ENCODE measurements at places on chromosomes 11 and 22. TPM values are rescaled to one million over a fixed set of nuclear protein-coding genes. Genes with fewer than 3 reads are reported as not detected.

The TIMM8B gene
- 77.2 TPM for total RNA-seq

DNA sequence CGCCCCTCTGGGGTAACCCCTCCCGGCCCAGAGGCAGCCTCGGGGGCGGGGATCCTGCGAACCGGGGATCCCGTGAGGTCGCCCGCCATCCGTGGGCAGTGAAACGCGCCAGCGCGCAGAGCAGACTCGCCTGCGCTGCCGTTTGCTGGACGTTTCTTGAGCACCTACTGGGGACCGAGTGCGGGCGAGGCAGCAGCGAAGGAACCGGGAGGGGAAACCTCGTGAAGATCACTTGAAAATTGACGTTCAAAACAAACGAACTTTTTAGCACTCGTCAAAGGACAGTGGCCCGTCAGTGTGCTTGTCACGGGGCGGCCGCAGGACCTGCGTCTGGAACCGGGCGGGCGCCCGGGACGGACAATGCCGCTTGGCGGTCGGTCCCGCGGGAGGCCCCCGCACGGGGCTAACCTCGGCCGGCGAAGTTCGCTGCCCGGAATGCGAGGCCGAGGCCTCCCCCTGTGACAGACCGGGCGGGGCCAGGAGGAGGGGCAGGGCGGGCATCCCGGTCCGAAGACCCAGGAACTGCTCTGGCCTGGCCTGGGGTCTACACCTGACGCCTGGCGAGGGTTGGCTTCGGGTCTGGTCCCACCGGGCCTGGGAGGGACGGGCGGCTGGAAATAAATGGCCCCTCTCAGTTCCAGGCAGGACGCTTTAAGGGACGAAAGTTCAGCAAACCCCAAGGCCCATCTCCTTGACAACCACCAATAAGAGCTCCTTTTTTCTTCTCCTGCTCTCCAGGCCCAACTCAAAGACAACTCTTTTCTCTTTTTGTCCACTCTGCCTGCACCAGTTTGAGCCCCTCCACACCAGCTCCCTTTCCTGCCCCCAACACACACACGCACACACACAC lies 723 bp upstream of the SCUBE1 start:
- DNase-seq: no peak

DNA sequence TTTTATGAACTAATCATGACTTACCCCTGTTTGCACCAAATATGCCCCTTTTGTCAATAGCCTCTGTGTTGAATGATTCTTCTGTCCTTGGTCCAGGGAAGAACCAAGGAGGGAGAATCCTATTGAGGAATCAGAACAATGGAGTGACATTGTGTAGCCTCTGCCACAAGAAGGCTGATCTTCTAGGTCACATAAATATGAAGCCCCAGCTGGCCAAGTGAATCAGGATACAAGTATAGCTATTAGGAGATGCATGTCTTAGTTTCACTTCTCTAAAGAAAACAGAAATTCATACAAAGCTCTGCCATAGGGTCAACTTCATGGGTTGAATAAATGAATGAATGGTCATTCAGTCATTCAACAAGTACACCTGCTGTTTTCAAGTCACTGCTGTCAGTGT lies 118.2 kb upstream of the BLID start:
- DNase-seq: no peak

- no peak for DNase-seq
These were observed 364.9 kb downstream of the SHANK2 start for GRCh38 chr11:70887542-70887827.

- no peak for DNase-seq
These were observed 43.0 kb downstream of the KREMEN1 start for GRCh38 chr22:29115682-29116288.

DNA sequence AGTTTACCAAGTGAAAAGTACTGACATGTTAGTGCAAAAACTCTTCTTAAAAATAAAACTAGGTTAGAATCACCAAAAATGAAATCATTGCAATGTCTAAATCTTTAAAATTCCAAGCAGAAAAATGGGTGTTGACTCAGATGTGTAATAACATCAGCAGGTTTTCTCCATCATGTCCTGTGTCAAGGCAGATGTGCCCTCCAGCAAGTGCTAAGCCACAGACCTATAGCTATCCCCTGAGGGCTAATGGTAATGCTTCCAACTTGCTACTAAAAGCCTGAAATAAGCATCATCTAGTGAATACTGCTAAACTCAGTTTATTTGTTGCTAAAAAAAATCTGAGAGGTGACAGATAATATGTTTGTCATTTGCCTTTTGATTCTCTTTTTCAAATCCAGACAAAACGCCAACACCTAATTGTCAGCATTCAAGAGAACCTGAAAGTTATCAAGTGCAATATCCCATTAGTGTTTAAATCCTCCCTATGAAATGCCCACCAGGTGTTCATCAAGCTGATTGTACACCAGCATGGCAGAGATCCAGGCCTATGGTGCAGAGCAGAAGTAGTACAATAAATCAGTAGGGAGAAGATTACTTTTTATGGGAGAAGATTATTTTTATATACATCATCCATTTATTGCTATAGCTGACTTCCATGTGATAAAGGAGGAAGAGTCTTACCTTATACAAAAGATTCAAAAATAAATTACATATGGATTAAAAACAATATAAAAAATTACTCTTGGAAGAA lies 55.1 kb upstream of the SYT9 start:
- DNase-seq: no peak

The SAA4 gene
- total RNA-seq: not detected

DNA sequence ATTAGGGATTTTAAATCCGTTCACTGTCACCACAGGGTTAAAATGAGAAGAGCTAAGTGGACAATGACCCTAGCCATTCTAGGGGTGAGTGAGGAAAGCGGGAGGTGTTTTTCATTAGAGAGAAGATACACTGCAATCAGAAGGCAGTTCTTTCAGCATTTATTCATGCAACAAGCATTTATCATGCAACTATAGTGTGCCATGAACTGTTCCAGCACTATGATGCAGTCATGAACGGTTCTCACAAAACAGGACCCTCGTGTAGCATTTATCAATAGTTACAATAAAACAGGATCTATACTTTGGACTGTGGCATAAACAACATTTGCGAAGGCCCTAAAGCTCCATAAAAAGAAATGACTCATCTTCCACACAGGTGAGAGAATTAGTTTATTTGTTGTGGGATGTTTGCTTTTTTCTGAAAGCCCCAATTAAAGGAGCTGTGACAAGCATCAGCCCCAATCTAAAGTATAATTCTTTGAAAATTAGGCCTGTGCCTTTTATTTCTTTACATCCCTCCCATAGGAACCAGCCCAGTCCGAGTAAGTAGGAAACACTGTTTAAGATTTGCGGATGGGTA lies 51.5 kb downstream of the PAMR1 start:
- no peak for DNase-seq

The CRYBA4 gene
- total RNA-seq: not detected

GRCh38 chr11:58497951-58498350 lies 10.0 kb downstream of the OR5B21 start:
- DNase-seq: no peak

DNA sequence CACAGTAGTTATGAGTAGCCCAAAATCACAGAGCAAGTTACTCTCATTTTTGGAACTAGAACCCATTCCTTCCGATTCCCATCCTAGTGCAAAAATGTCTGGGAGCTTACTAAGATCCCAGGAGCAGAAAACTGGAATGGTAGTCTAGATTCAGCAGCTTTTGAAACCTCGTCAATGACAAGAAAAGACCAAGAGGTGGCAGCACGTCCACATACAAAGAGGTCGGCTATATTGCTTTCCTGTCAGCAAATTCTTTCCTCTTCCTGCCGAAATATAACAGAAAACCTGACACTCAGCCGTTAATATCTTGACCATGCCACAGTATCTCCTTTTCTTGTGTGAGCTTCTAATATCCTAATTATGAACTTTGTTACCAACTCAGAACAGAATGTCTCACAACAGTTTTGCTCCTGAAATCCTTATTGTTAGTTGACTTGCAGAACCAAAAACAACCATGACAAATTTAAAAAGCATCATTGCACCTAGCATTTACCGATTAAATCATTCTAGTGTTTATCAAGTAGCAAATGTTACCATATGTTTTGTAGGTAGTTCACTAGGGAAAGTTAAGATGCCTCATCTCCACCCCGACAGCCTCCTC lies 92.8 kb upstream of the OR9G4 start:
- peak; percentile 51 for DNase-seq

The TRIM29 gene
- 0.49 TPM for total RNA-seq

DNA sequence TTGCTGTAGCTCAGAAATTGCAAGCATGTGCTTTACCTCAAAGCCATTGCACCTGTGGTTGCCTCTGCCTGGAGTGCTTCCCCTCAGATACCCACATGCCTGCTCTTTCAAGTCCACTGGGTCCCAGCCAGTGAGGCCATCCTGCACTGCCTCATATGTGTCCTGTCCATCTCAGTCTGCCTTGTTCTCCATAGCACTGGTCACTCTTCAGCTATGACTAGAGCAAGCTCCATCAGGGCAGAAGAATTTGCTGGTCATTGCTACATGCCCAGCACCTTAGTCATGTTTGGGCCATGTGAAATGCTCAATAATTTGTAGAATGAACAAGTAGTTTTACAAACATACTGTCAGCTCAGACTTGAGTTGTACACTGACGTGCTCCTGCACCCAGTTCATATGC lies 64.4 kb upstream of the HORMAD2 start:
- DNase-seq: peak; percentile 76

The PATZ1 gene
- 8.3 TPM for total RNA-seq

- DNase-seq: peak; percentile 46
These were observed 127.5 kb downstream of the SIK3 start for GRCh38 chr11:116970485-116971292.

DNA sequence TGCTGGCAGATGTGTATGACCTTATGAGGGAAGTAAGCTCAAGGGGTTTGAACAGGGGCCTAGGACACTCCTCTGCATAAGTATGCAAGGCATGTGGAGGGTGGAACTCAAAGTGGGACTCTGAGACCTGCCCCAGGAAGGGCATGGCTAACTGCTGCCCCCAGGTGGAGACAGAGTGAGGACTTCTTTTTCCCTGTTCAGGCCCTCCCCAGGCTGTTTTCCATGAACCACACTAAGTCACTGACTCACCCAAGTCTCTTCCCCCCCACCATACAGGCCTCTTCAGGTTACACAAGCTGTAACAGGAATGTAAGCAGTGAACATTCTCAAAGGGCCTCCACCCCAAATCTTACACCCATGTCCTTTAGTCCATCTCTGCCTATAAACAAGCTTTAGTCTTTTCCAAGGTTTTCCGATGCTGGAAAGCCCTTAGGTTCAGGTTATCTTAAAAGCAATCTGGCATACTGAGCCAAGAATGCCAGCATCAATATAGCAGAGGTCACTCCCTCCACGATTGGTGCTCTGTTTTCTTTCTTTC lies 13.1 kb downstream of the EEF1G start:
- DNase-seq: peak; percentile 99

The IFITM1 gene
- total RNA-seq: 1,883 TPM

DNA sequence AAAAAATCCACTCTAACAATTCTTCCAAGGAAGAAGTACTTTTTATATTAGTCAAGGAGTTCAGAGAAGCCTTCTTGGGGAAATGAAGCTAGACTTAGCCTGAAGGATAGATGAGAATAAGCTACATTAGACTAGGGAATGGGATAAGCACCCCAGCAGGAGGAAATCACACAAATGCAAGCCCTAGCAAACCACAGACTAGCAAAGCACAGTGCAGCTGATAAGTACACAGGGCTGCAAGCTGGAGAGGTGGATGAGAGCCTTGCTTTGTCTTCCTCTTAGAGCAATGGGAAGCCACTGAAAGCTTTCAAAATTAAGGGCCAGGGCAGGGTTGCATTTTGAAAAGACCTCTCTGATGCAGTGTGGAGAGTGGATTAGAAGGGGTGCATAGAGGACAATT lies 946.2 kb downstream of the LRRC4C start:
- no peak for DNase-seq

The TSKU gene
- 22.2 TPM for total RNA-seq

DNA sequence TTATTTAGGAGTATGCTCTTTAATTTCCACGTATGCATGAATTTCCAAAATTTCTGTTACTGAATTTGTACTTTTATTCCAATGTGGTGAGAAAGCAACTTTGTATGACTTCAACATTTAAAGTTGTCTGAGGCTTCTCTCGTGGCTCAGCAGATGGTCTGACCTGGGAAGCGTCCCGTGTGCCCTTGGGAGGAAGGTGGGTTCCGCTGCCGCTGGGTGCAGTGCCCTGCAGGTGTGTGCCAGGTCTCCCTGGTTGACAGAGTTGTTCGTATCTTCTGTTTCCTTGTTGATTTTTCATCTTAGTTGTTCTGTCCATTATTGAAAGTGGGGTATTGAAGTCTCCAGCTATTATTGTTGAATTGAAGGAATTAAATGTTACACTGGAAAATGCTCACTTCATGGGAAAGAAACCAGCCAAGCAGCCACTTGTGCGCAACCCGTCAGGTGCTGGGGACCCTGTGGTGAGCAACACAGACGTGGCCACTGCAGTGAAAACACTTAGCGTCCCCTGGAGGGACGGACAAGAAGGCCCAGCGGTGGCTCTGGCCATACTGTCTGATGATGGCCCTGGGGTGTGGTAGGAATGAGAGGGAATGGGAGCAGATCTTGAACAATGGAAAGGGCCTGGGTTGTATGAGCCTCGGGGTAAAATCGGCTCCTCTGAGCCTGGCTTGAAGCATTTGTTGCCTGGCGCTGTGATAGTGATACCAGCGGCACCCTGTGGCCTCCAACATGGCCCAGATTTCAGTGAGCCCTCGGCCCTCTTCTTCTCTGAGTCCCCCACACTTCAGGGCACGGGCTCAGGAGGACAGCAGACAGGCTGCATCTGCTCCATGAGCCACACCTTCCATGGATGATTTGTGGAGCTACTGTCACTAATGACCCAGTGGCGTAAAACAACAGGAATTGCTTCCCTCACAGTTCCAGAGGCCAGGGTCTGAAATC lies 31.5 kb upstream of the KRTAP5-7 start:
- DNase-seq: no peak

The PATE2 gene
- total RNA-seq: not detected

The SPCS2 gene
- 60.6 TPM for total RNA-seq

DNA sequence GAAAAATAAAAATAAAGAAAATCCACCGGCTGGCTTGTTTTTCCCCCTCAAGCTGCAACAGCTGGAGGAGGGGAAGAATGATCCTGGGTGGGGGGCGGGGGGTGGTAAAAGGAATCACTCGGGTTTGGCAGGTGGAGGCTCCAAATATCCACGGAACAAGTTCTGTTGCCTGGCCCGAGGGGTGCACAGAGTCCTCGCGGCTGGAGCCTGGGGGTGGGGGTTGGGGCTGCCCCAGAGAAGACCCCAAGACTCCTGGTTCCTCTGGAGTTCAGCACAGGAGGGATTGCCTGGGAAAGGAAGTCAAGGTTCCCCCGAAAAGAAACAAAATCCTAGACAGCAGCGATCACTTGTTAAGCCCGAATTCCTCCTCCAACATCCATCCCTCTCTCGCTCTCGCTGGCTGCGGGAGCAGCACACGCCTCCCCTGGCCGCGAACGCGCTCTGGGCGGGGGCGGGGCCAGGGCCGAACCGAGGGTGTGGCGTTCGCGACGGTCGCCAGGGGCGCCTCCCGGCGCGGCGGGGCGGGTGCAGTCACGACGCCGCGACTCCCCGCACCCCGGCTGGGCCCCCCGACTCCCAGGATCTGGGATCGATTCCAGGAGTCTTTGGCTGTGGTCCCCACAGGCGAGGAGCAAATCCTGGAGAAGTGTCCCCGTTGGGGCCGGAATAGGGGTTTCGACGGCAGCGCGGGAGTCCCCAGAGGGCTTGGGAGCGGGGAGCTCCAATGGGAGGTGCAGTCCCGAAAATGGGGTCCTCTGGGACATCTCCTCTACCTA lies at the start of gene KCNA4:
Gene KCNA4 (minus strand): TSS at position 443 of the 776 bp plus-strand sequence. CDS start 4,352 bp downstream, outside the sequence.
- peak; percentile 0 for DNase-seq

The MYOD1 gene
- 0.05 TPM for total RNA-seq

GRCh38 chr11:112759418-112759817 lies 201.8 kb upstream of the NCAM1 start:
- DNase-seq: no peak

GRCh38 chr22:19457828-19458428 lies 10.4 kb upstream of the C22orf39 start:
- no peak for DNase-seq

GRCh38 chr11:47186076-47186699 lies at the start of gene PACSIN3:
PACSIN3 (minus strand) TSS chr11:47186434; CDS start chr11:47182727, 3,707 bp downstream.
- DNase-seq: peak; percentile 42
